ENCODE measurements at places on chromosomes 12 and 14.

- no peak for DNase-seq
Observed at GRCh38 chr12:110004598-110004997, 5.4 kb downstream of the ANKRD13A start.

DNA sequence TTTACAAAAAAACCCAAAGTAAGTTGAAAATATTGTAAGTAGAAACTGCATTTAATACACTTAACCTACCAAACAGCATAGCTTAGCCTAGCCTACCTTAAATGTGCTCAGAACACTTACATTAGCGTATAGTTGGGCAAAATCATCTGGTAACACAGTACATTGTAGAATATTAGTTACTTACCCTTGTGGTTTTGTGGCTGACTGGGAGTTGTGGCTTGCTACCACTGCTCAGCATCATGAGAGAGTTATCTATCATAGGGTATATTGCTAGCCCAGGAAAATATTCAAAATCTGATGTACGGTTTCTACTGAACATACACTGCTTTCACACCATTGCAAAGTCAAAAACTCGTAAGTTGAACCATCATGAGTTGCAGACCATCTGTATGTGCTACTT is 141.7 kb upstream of the GARIN6 start:
- DNase-seq = no peak

- DNase-seq = no peak
Observed at GRCh38 chr14:69042787-69043444, 63.8 kb upstream of the ACTN1 start.

- no peak for DNase-seq
Observed at GRCh38 chr12:65156366-65156841, 13.0 kb upstream of the LEMD3 start.

DNA sequence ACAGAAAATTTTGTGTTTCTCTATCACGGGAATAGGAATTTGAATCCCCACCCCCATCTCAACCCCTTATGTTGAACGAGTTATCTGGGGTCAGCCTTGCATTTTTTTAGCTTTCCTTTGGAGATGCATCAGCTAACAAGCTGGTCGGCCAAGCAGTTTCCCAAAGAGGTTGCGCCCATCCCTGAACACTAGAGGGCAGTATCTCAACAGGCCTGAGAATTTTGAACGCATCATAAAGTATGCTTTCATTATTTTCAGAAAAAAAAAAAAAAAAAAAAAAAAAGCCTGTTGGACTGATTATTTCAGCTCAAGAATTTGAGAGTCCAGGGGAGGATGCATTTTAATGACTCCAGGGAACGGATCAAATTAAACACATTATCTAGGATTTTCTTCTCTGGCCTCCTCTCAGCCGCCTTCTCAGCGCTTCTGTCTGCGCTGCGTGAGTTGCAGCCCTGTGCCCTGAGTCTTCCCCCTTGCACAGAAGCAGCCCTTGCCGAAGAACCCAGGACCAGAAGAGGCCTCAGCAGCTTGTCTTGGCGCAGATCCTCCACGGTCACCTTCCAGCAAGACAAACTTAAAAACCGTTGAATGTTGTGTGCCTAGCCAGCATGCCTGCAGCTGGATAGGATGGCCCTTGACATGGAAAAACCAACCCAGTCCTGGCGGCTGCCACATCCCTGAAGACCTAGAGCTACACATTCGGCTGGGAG is 76.6 kb upstream of the GZMB start:
- peak; percentile 40 for DNase-seq

GRCh38 chr14:20376071-20376588 is 32.7 kb downstream of the PARP2 start:
- no peak for DNase-seq

- DNase-seq = no peak
Observed at GRCh38 chr12:124618291-124618902, 51.0 kb upstream of the NCOR2 start.

DNA sequence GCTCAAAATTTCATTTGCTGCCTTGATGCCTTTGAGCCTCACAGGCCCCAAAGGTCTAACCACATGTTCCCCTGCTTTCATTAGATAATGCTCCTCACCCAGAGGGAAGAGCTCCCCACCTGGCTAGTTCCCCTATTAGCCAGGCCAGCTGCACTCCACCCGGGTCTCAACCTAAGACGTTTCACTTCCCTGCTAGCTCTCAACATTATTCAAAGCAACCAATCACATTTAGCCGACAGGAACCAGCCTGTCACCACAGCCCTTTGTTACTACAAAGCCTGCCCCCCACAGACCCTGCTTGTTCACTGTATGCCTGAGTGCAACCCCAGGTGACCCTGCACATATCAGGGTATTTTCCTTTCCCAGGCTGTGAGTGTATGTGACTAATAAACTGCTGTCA is 78.6 kb downstream of the SLC15A5 start:
- no peak for DNase-seq

DNA sequence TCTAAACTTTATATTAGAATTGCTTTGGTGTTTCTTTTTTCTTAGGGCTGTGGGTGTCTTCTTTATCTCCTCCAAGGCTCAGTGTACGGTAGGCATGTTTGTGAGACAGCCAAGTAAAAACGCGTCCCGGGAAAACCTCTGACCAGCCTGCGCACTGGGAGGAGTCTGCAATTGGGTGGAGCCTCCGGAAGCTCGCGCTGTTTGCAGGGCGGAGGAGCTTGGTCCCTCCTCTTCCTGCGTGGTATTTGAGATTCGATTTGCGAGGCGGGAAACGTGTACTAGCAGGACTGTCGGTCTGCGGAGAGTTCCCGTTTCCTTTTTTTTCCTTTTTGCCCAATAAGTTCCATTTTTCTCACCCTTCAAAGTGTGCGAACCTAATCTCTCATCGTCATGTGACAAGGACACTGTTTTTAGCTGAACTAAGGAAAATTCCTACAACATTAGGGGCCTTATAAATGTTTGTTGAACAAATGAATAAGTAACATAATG is 182.1 kb upstream of the OTX2 start:
- no peak for DNase-seq

Measured in stimulated activated CD8-positive, alpha-beta memory T cell treated with anti-CD3 and anti-CD28 coated beads, Interleukin-15, amount 100 ng/mL, for 48 hours (primary cell).